Fibroblast of skin of right quadriceps (primary cell): ENCODE measurements at places on chromosomes 5 and 9.

- peak; percentile 80 for DNase-seq
Measured at GRCh38 chr5:125870256-125870655, 553.0 kb upstream of the GRAMD2B start.

GRCh38 chr9:70551396-70551795 is 136.9 kb upstream of the KLF9 start:
- no peak for DNase-seq

DNA sequence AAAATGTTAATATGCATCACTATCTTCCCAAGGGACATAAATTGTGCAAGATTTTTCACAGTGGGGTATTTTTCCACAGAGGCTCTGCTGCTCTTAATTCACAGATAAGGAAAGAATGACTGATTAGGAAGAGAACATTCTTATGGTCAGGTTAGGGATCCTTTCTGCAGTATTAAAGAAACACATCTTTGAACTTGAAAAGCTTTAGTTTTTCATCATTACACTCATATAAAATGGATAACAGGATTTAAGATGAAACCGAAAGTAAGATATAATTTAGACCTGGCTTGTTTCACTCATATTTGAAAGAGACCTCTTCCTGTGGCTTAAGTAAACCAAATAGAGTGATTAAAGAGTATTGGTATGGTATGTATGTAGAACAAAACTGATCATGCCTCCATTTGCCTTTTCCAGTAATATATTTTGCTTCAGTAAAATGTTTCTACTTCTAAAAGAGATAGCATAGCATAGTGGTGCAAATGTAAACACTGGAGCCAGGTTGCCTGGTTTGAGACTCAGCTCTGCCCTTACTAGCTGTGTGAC is 160.0 kb downstream of the PRR16 start:
- DNase-seq: peak; percentile 51

GRCh38 chr5:111488353-111488752 is 24.0 kb downstream of the STARD4 start:
- DNase-seq: no peak

GRCh38 chr5:133430095-133430494 is 182.2 kb downstream of the FSTL4 start:
- no peak for DNase-seq

- DNase-seq: no peak
Measured at GRCh38 chr9:31908891-31909480, 475.5 kb upstream of the ACO1 start.

DNA sequence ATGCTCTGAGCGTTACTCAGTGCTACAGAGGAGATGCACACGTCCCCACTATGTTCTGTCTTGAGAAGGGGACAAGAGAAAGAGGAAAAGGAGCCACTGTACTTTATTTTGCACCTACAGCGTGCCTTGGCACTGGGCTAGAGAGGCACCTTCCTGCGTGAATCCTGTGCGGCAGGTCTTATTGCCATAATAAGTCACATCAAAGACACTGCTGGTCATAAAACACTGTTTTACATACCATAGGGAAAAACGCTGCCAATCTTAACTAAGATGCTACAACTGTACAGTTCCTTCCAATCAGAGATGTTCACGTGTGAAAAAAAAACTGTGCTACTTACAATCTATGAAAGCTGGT is 48.1 kb downstream of the NEURL1B start:
- DNase-seq: no peak

GRCh38 chr5:140883373-140883772 is 1.4 kb downstream of the PCDHA13 start:
- no peak for DNase-seq

GRCh38 chr5:2997179-2997578 is 245.7 kb upstream of the IRX2 start:
- DNase-seq: no peak

DNA sequence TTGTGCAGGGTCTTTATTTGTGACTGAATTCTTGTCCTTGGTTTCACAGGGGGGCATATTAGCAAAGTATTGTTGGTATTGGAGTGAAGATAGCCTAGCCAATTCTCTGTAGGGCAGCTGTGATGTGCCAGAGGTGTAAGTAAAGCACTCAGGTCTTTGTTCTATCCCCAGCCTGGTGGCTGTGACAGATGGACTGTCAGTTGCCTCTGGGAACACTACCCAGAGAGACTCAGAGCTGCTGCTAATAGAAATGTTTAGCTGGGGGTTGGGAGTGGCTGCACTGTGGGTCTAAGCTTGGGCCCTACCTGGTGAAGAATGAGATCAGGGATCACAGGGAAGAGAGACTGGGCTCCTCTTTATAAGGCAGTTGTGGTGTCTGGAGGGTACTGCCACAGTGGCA is 1006.5 kb upstream of the TYRP1 start:
- no peak for DNase-seq

DNA sequence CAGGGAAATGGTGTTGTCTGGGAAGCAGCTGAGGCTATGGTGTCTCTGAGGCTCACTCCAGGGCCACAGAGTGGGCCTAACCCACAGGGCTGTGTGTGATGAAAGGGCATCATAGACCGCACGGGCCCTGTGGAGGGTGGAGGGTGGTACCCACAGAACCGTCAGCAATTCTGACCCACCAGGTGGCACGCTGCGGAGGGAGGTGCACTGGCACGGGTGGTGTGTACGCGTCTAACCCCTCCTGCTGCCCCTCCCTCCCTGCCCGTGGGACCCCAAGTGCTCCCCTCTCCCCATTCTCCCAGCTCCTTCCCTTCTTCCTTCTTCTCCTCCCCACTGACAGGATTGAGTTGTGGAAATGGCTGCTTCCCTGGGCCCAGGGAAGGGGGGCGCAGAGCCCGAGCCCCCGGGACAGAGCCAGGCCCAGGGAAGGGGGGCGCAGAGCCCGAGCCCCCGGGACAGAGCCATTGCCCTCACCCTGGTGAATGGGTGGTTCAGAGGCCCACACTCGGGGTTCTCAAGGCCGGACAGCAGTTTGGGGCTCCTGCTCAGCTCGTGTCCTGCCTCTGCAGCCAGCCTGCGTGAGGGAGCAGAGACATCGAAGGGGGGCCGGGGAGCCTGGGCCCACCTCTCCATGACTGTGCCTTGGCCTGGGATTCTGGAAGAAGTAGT is 6.8 kb downstream of the LCN10 start:
- DNase-seq: no peak

DNA sequence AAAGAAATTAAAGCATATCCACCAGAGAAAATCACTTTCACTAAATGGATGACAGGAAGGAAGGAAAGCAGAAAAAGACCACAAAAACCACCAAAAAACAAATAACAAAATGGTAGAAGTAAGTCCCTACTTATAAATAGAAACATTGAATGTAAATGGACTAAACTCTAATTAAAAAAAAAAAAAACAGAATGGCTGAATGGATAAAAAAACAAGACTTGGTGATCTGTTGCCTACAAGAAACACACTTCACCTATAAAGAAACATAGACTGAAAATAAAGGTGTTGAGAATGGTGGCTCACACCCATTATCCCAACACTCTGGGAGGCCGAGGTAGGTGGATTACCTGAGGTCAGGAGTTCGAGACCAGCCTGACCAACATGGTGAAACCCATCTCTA is 122.9 kb downstream of the HMHB1 start:
- no peak for DNase-seq

- peak; percentile 9 for DNase-seq
Measured at GRCh38 chr5:177023303-177023664, 788 bp downstream of the ZNF346 start.

GRCh38 chr5:60483050-60483449 is 216.9 kb downstream of the DEPDC1B start:
- peak; percentile 39 for DNase-seq

DNA sequence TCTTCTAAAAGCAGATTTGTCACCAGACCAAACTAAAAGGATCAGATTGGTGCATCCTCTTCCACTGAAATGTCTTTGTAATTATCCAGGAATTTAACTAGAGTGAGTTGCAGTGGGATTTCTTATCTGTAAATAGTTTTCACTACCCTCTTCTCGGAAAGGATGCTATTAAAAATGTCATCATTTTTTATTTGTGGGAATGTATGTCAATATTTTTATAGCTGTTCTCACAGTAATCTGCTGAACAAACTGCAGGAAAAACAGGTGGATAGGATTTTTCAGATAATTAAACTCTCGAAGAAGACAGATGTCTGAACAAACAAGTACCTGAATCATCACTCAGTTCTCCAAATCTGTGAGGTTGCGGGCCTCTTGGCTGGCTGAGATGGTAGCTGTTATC is 62.7 kb downstream of the RAB14 start:
- DNase-seq: no peak

- DNase-seq: no peak
Measured at GRCh38 chr5:119367502-119368237, 11.9 kb downstream of the TNFAIP8 start.

DNA sequence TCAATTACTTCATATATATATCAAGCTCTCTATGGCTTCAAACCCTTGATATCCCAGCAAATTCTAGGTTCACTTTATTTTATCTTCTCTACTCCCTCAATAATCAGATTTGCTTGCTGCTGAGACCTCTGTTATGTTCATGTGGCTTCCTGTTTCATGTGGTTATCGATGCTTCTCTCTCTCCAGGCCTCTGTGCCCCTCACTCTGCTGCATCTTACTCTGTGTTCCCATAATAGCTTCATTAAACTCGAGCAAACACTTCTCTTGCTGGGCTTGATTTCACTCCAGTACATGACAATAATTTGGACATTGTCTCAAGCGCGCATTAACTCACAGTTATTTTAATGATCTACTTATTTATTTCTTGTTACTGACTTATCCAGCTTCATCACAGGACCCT is 798.8 kb downstream of the CDH9 start:
- no peak for DNase-seq

GRCh38 chr5:176355400-176356178 is 6.0 kb downstream of the KIAA1191 start:
- DNase-seq: no peak

- DNase-seq: no peak
Measured at GRCh38 chr5:135584276-135584675, 5.5 kb upstream of the CXCL14 start.

- DNase-seq: no peak
Measured at GRCh38 chr5:60529001-60529400, 171.0 kb downstream of the DEPDC1B start.

DNA sequence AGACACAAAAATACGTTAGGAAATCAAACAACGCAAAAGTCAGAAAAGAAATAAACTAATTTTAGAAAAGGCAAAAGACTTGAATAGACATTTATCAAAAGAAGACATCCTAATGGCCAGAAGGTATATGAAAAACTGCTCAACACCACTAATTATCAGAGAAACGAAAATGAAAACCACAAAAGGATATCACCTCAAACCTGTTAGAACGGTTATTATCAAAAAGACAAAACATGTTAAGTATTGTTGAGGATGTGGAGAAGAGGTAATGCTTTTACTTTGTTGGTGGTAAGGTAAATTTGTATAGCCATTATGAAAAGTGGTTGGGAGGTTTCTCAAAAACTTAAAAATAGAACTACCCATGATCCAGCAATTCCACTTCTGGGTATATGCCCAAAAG is 230.0 kb upstream of the RGMB start:
- DNase-seq: no peak

DNA sequence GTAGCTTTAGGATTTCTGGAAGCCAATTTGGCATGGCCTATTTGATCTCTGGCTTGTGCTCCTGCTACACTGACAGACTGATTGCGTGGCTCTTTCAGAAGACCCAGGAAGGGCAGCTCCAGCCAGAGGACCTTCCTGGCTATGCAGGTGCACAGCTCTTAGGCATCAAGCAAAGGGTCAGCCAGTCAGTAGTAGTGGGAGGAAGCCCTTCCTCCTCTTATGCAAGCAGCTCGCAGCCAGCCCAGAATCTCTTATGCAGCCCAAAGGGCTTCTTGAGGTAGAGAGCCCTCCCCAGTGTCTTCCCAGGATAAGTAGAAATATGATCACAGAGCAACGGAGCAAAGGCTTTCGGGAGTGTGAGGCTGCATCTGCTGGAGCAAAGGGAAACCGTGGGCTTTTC is 43.2 kb downstream of the SLC36A1 start:
- DNase-seq: no peak

GRCh38 chr9:82923092-82923911 is 139.6 kb downstream of the RASEF start:
- peak; percentile 1 for DNase-seq

DNA sequence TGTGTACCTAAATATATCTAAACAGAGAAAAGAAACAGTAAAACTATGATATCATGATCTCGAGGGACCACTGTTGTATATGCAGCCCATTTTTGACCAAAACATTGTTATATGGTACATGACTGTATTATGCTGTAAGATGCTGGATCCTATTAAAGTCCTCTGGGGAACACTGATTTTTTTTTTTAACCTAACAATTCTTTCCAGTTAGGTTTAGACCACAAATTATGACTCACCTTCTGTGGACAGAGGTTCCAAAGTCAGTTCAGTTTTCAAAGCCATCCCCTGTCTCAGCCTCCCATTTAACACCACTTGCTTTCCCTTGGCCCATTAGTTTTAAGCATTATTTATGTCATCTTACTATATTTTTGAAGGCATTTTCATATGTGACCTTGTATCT is 27.1 kb downstream of the TRMO start:
- peak; percentile 47 for DNase-seq

DNA sequence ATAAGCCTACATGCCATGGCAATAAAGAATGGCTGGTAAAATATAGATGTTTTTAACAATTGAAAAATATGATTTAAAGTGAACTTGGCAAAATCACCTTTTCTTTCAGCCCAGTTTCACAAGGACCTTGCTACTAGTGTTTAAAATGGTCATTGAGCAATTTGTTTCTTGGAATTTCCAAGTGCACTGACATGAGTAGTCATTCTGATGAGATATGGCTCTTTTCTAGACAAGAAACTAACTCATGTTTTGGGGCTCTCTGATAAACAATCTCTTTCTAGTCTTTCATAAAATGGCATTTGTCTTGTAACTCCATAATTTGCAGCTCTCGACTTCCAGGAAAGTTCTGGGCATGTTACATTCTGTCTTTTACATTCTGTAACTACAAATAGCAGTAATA is 176.8 kb downstream of the NR2F1-AS1 start:
- no peak for DNase-seq

GRCh38 chr5:10789021-10789420 is 28.0 kb upstream of the DAP start:
- peak; percentile 88 for DNase-seq

DNA sequence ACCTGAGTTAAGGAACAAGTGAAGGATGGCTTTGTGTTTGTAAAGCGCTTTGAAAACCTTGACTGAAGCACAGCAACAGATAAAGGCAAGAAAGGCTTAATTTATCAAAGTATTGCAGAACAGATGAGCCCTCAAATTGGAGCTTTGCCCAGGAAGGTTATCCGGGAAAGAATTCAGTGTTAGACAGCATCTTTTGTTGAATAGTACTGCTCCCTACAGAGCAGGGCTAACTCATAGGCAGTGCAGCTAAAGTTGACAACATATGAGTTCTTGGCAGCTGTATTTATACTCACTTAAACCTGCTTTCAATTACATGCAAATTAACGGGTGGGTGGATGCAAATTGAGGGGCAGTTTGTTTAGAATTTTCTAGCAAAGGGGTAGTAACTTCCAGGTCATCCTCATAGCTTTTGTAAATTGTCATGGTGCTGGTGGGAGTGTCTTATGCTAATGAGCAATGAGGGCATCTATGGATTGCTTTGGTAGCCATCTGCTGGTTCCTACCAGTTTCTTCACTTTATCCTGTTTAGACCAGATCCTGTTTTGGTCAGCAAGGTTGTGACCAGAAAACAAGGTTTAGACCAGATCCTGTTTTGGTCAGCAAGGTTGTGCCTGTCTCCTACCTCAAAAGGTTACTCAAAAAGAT is 105.8 kb downstream of the GDA start:
- no peak for DNase-seq
